ENCODE measurements at places on chromosomes 3 and 15.
A peak's percentile ranks its signal among the peaks of the same experiment; 100 is the strongest.

DNA sequence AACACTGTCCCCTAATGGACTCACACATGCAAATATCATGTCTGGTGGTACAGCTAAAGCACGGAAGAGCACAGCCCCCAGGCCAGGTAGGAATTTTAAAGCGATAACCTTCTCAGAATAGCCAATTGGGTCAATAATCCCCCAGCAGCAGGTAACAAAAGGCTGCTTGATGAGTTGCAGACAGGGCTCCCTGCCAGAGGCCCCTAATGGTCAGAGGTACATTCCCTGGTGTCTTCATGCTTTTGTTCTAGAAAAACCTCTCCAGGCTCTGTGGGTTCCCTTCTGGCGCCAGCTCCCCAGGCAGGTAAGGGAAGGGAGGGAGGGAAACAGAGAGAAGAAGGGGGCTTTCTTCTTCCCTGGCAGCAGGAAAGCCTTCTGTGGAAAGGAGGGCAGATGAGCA lies 43.4 kb upstream of the PRTG start:
- no peak for DNase-seq

- no peak for DNase-seq
These were observed 320.3 kb downstream of the GAP43 start for GRCh38 chr3:115943579-115943978.

- DNase-seq = no peak
These were observed 77.7 kb downstream of the CEMIP start for GRCh38 chr15:80856809-80857377.

DNA sequence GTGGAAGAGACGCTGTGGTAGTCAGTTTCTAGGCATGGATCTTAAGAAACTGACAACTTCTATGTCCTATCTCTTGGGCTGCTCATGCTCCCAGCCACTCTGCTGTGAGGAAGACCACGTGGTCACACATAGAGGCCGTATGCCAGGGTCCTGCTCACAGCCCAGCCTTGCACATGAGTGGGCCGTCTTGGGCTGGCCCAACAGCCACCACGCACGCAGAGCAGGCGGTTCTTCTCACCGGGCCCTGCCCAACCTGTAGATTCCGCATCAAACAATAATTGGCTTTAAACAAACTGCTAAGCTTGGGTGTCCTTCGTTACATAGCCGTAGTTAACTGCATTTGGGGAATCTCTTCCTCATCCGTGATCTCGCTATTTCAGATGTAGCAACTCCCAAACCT lies 26.0 kb downstream of the SLC41A3 start:
- no peak for DNase-seq

DNA sequence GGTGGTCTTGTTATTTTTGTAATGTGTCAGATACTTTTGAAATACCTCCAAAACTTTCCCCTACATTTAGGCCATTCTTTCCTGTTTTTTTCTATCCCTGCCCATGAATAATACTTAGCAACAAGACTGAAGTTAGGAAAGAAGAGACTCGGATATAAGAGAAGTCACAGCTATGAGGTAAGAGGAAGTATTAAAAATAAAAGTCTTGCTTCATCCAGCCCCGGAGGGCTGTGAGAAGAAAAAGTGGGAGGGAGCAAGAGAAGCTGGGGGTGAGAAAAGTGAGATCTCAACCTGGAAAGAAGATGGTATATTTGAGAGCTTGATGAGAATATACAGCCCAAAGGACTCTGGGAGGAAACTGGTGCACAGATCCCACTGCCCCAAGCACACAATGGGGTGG lies 213.5 kb upstream of the CDIN1 start:
- peak; percentile 1 for DNase-seq

All from inflammatory macrophage treated with lipopolysaccharide for 4 hours (primary cell).